Foreskin keratinocyte (primary cell): ENCODE measurements at places on chromosomes 2 and 18. TPM values are rescaled to one million over a fixed set of nuclear protein-coding genes. Genes with fewer than 3 reads are reported as not detected.

Gene ASXL3
- total RNA-seq: not detected in 2 replicates

Gene G6PC2
- not detected in 2 replicates for total RNA-seq

Gene UGT1A5
- total RNA-seq: 0.53 and 0.82 TPM in 2 replicates

Gene CRYGD
- total RNA-seq: not detected in 2 replicates

Gene ZAP70
- not detected in 2 replicates for total RNA-seq

Gene HRH4
- total RNA-seq: 0.04 TPM in 1 of 2 replicates, not detected in the other

Gene UGT1A8
- not detected in 2 replicates for total RNA-seq

Gene ARL6IP6
- 27.4 and 33.0 TPM in 2 replicates for total RNA-seq

Gene SLC35F5
- total RNA-seq: 41.5 and 50.5 TPM in 2 replicates

Gene KYNU
- total RNA-seq: 0.39 and 3.6 TPM in 2 replicates
